ENCODE measurements at places on chromosomes 6 and 20.

DNA sequence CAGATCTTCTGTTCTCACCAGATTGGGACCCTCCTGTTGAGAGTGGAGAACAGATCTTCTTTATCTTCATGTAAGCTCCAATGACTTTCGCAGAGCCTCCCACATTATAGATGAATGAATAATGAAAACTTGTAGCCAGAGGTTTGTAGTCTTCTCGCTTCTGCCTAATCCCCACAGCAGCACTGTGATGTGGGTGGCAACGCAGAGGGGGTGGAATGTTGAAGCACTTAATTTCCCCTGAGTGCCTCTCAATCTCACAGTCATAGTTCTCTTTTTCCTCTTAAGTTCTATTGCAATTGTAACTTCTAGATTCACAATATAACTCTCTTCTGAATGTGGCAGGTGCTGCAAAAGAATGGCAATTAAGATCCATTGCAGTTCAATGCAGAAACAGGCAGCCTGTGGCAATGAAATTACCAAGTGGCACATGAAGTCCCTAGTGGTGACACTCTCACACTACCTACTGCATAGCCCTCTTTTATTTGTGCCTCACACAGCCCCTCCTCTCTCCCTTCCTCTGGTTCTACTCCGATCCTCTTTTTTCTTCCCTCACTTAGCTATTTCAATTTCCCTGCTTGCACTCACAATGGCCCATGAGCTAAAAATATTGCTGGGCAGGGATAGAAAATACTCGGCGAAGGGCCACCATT is 281.9 kb downstream of the UBE3D start:
- DNase-seq: no peak

DNA sequence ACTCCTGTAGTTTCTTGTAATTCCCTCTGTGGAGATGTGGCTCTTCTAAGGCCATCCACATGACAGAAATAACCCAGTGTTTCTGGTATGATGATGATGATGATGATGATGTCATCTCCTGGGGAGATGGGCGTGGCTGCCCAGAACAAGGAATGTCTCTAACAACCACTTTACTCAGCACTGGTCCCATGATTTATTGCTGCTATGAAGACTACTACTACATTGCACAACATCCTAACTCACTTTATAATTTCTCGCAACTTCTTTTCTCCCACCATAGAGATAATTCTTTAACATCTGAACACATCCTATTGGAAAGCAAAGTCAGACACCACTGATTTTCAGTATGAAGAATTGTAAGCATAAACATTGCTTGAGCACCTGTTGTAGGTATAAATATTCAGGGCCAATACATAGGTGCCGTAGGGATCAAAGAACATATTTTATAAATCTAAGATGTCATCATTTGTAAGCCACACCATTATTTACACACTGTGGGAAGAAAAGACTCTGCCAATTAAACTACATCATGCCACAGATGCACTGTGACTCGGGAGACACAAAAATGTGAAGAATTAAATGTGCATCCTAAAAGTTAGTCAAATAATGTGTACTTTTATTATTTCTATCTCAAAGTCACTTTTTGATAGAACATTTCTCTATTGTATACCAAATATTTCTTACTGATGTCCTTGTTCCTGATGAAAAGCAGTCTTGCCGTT is 6.4 kb downstream of the TPMT start:
- peak; percentile 92 for DNase-seq

DNA sequence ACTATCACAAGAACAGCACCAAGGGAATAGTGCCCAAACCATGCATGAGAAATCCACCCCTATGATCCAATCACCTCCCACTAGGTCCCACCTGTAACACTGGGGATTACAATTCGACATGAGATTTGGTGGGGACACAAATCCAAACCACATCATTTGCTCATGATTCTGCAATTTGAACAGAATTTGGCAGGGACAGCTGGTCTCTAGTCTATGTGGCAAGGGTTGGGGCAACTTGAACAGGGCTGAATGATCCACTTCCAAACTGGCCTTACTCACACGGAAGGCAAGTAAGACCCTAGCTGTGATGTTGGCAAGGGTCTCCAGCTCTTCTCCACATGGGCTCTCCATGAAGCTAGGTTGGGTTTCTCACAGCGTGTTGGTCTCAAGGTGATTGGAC is 10.1 kb upstream of the FKBP5 start:
- no peak for DNase-seq

- no peak for DNase-seq
Observed at GRCh38 chr6:138485586-138486248, 13.6 kb downstream of the NHSL1 start.

DNA sequence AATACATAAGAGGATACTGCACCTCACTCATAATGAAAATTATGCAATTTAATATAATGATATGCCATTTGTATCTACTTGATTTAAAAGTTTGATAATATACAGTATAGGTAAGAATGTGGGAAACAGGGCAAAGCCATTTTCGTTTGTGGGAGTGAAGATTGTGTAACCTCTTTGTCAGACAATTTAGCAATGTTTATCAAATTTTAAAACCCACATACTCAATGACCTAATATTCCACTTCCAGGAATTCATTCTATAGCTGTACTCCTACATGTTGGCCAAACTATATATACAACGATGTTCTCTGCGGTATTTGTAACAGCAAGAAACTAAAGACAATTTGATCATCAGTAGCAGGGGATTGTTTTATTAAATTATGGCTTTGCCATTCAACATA is 17.8 kb upstream of the FKBP5 start:
- DNase-seq: peak; percentile 55

DNA sequence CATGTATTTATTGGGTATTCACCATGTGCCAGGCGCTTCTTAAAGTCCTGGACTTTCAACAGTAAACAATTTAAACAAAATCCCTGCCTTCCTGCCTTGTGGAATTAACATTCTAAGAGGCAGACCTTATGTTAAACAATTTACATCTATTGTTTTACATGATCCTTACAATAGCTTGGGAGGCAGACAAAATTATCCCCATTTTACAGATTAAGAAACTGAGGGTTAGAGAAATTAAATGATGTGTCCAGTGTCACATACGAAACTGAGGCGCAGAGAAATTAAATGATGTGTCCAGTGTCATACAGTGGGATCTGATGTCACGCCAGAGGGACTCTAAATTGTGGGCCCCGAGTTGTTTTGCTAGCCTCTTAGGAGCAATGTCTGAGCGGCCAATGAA is 105.5 kb downstream of the TIAM2 start:
- no peak for DNase-seq

GRCh38 chr20:8020314-8021079 is 936 bp upstream of the TMX4 start:
- no peak for DNase-seq

- DNase-seq: no peak
Observed at GRCh38 chr6:110180228-110181008, at the start of gene CDC40. TSS of gene CDC40 (plus strand) at chr6:110180427. CDS start at chr6:110180445, 18 bp downstream.

DNA sequence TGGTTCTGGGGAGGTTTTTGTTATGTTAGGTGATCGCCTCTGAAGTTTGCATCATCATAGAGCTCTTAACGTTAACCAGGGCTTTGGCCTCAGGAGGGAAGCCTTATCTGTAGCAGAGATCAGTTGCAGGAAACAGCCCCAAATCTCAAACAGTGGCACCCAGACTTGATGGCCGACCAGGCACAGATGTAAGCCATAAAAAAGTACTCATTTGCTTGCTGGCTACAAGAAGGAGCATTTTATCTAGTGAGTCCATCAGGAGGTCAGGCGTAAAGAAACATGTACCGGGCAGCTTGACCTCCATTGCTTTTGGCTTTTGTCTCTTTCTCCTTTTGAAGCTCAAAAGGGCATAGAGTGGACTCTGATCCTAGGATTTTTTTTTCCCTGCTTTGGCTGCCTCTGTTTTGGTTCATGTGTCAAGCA is 122.3 kb downstream of the CCDC170 start:
- no peak for DNase-seq

DNA sequence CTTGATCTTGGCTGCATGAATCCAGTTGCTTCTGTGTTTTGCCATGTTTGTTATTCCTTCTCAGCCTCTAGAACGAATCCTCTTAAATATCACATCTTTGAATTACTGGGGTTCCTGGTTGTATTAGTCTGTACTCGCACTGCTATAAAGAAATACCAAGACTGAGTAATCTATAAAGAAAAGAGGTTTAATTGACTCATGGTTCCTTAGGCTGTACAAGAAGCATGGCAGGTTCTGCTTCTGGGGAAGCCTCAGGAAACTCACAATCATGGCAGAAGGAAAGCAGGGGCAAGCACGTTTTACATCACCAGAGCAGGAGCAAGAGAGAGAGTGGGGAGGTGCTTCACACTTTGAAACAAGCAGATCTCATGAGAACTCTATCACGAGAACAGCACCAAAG is 18.0 kb upstream of the BFSP1 start:
- DNase-seq: peak; percentile 60

DNA sequence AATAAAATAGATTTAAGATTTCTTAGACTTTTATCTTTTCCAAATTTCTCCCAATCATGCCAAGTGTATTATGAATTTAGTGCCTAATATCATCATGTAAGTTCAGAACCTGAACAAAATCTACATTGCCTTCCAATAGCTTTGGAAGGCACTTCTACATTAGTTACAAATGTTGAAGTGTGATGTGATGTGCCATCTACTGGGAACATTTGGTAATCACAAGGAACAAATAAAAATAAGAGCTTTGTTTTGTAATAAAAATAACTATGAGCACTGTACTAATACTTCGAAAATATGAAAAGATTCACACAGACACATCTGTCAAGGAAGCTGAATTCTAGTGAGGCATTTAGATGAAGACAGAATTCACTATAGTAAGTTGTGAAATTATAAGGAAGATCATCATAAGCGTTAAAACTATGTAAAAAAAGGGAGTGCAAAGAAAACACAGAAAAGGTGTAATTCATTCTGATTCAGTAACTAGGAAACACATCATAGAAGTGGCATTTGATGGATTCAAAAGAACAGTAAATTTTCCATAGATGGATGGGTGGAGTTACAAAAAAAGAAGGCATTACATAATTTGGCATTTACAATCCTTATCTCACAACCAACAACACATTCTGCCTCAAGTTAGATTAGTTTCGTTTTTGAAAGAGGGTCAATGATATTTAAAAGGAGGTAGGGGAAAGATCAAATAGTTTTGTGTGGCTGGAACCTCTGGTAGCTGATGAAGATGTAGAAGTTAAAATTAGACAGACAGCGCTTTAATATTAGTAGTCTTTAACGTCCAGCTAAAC is 161.0 kb downstream of the ASCC3 start:
- peak; percentile 42 for DNase-seq

- no peak for DNase-seq
Observed at GRCh38 chr20:58545565-58546415, 30.6 kb upstream of the APCDD1L start.

- DNase-seq: no peak
Observed at GRCh38 chr6:158795516-158795915, 23.7 kb downstream of the EZR start.

DNA sequence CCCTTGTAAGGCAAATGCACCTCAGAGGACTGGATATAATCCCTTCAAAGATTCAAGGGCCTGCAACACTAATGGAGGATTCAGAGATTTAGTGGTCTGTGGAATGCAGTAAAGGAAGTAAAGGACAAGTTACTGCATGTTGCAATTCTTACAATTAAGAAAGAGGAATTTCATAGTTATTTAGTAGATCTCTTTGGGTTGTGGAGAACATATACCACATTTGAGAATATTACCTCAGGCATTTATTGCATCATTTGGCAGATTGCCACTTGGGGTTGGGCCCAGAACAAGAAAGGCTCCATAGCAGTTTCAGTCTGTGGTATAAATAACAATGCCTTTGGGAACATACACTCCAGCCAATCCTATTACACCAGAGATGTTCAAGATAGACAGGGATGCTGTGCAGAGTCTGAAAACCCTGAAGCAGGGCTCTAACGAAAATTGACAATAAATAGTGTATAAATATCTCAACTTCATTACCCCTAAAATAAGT is 20.9 kb upstream of the EPM2A start:
- peak; percentile 95 for DNase-seq

GRCh38 chr6:104799134-104799657 is 60.5 kb downstream of the HACE1 start:
- no peak for DNase-seq

DNA sequence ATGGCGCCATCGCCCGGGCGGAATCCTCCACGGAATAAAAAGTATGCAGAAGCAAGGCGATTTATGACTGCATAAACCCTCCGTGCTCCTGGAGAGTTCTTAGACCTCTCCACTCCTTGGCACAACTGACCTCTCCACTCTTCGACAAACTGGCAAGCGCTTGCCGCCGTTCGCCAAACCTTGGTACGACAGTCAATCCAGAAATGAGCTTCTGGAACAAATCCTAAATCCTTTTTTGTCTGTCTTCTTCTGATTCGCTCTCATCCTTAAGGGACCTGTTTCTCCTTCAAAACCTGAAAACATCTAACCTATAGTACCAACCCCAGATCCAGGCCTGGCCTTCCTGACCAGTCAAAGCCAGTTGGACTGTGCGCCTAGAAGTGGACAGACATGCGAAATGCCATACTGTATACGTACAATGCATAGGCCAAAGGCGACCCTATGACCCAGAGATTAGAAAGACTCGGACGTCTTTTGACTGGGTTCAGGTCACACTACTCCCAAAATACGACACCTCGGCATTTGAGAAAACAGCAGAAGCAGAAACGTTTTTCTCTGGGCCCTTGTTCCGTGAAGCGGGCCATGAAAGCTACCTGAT is 59.4 kb downstream of the TRIM27 start:
- no peak for DNase-seq

- DNase-seq: peak; percentile 56
Observed at GRCh38 chr6:43075670-43076463, at the start of gene PTK7. TSS of gene PTK7 (plus strand) at chr6:43076314. CDS start at chr6:43076489, 175 bp downstream.

- no peak for DNase-seq
Observed at GRCh38 chr20:50286174-50286511, 95.5 kb downstream of the CEBPB start.

DNA sequence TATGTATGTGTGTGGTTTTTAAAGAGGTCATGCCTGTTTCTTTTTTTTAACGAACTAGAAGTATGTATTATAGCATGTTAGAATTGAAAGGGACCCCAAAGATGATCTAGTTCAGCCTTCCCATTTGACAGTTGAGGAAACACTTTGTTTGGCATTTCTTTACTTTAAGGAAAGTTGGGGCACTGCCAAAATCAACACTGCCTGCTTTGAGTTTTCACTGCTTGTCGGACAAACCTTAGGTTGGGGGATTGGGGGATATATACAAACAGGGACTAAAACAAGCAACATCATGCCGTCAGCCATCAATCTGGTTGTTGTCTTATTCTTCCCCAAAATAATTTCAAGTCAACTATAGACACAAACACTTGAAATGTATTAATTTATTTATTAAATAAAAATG is 14.1 kb upstream of the CALHM6 start:
- DNase-seq: peak; percentile 27

GRCh38 chr20:31920275-31920855 is 31.5 kb downstream of the PDRG1 start:
- no peak for DNase-seq

GRCh38 chr20:25453035-25453810 is 45.8 kb downstream of the GINS1 start:
- peak; percentile 74 for DNase-seq

DNA sequence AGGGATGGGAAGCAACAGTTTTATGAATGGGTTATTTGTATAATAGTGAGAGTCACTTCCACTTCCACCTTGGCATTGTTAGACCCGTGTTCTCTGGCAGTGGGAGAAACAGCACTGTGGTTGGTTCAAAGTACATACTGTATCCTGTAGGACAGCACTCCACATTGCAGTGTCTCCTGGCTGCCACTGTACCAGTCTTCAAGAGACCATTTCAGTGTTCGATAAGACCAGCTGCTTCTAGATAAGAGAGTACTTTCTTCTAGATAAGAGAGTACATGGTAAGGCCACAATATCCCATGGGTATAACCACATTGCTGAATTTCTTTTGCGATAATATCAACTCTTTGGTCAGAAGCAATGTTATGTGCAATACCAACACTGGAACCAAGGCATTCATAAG is 28.8 kb downstream of the FITM2 start:
- no peak for DNase-seq
